Cortex of kidney (tissue), 1 donor: ENCODE measurements at places on chromosomes 13 and 19.

- DNase-seq: no peak
Measured at GRCh38 chr13:92510416-92510815, 716.2 kb upstream of the GPC6 start.

GRCh38 chr13:28273919-28274318 lies 135.6 kb downstream of the PAN3 start:
- DNase-seq: no peak

DNA sequence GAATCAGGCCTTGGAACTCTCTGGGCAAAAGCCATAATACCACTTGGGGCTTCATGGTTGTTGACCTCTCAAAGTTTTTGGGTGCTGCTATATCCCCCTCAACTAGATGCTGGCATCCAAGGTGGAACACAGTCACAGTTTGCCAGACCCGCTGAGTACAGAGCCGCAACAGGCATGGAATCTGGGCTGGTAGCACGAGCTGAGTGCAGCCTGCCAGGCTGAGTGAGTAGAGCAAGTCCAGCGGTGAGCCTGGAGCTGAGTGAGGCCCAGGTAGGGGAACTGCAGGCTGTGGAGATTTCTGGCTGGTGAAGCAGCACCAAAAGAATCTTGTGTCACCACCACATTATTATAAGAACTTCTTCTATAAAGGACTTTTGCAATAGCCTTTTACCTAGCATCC lies 192.6 kb downstream of the PCDH17 start:
- no peak for DNase-seq

DNA sequence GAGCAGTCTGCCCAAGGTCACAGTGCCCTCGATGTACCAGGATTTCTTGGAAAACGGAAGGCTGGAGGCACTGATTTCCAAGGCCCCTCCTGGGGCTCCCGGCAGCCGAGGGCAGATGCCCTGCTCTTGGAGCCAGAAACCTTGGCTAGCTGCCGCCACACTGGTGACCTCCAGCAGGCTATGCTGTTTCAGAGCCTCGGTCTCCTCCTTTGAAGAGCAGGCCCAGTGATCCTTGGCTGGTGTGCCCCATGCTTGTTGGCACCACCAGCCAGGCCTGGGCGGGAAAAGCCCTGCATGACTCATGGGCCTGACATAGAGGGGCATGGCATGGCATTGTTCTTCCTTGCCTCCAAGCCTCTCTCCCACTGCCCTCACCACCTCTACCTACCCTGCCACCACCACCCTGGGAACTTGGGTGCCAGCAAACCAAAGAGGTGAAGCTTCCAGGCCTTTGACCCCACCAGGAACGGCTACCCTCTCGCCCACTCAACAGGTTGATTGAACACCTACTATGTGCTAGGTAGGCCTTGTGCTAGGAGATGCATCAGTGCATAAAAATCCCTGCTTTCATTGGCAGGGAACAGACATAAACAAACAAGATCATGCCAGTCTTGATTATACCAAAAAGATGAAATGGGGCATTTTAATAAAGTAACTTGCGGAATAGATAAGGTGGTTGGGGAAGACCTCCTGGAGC lies 1.6 kb upstream of the CLEC11A start:
- DNase-seq: no peak

- no peak for DNase-seq
Measured at GRCh38 chr19:11208561-11209471, 11.5 kb upstream of the KANK2 start.

DNA sequence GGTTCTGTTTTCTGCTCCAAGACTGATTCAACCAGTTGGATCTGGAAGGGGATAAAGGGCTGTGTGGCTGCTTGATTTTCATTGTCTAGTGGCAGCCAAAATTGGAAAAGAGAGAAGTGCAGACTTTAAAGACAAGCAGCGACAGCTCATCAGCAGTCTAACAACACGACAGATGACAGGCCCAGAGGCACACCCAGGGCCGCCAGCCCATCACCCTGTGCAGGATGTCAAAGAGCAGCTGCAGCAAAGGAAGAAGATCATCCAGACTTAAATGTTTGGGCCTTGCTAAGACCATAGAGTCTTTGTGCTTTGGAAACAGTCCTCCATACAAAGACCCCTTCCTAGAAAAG lies 421.0 kb upstream of the KLF12 start:
- DNase-seq: no peak

DNA sequence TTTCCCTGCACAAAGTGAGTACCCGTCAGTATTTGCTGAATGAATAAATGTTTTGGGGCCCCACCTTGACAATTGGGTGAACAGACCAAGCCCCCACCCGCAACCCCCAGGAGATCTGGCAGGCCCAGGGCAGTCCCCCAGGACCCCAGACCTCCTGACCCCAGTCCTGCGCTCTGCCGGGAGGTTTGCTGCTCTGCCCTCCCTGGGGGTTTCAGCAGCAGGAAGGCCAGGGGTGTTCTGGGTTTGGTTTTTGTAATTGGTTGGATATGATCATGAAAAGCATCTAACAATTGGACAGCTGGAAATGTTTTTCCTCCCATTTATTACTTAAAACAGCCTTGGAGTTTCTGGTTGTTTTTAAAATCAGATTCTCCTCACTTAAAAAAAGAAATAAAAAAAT lies 193.8 kb downstream of the URI1 start:
- DNase-seq: no peak

- DNase-seq: no peak
Measured at GRCh38 chr19:8481201-8481600, 21.2 kb downstream of the PRAM1 start.

- no peak for DNase-seq
Measured at GRCh38 chr13:32075170-32075851, 43.7 kb downstream of the FRY start.
